M059J (cell line): ENCODE measurements at places on chromosomes 16 and 17. TPM values are rescaled to one million over a fixed set of nuclear protein-coding genes. Genes with fewer than 3 reads are reported as not detected.

GRCh38 chr16:20774703-20775362 is 11.0 kb downstream of the ACSM3 start:
- peak; percentile 82 for DNase-seq

DNA sequence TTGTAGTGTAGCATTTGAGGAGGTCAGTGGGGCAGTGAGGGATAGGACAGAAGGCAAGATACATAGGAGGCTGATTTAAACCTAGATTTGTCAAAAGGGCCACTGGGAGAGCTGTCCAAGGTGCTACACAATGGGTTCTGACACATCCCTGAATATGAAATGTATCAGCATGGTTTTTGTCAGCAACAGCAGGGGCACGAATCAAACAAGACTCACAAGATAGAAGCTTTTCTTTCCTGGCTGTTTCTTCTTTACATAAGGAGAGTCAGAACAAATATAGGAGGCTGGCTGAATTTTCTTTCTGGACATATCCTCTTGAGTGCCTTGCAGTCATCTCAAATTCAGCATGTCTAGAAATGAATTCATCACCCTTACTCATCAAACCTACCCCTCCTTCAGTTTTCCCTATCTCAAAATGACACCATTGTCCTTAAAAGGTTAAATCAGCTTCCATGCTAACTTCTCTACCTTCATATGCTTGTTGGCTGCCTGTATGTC is 130.5 kb downstream of the NPIPB5 start:
- DNase-seq = peak; percentile 53

- no peak for DNase-seq
Measured at GRCh38 chr16:8519643-8520042, 70.7 kb downstream of the TMEM114 start.

- no peak for DNase-seq
Measured at GRCh38 chr17:64003526-64004121, 5.5 kb downstream of the PRR29 start.

DNA sequence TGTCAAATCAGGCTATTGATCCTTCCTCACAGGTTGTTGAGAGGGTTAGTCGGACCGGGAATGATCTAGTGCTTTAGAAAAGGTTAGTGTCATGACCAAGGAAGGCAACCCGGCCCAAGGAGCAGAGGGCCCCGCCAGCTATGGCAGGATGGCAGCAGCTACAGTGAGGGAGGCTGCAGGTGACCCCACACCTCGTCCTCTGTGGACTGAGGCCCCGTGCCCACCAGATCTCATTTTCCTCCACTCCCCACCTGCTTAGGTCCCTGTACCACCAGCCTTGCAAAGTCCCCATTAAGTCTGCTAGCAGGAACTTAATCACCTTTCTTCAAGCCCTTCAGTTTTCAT is 107.5 kb downstream of the CCDC182 start:
- DNase-seq = no peak

GRCh38 chr17:66633317-66633965 is 201.5 kb upstream of the CACNG5 start:
- DNase-seq = peak; percentile 36

The TUBB3 gene
- total RNA-seq = 172 and 272 TPM in 2 replicates

DNA sequence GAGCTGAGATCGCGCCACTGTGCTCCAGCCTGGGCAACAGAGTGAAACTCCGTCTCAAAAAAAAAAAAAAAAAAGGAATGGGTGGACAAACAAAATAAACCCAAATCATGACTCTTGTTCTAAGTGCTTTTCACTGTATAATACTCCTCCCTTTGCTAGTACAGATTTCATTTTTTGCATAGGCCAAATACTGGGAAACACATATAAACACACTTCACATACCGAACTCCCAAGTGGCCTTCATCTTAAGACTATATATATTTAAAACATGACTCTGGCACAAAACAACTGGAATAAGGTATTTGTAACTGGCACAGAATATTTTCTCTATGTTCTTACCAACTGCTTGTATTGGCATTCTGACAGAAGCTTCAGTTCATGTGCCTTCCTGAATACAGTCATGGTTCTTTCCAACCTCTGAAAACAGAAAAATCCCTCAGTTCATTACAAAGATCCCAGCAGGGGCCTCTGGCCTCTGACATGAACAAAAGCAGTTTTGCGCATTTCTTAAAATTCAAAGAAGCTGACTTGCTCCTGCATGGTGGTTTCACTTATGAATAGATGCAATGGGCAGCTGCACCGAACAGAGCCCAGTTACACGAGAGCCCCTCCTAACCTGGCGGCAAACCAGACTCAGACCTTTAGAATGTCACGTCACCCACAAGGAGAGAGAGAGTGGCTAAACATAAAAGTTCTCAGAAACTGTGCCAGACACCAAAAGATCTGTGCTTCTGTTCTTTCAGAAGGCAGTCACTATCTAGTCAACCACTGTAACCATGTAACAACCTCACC is 19.1 kb upstream of the COPRS start:
- DNase-seq = peak; percentile 89

- peak; percentile 95 for DNase-seq
Measured at GRCh38 chr17:70405492-70406220, 236.3 kb downstream of the KCNJ2 start.

The CUEDC1 gene
- total RNA-seq = 4.4 and 16.2 TPM in 2 replicates

DNA sequence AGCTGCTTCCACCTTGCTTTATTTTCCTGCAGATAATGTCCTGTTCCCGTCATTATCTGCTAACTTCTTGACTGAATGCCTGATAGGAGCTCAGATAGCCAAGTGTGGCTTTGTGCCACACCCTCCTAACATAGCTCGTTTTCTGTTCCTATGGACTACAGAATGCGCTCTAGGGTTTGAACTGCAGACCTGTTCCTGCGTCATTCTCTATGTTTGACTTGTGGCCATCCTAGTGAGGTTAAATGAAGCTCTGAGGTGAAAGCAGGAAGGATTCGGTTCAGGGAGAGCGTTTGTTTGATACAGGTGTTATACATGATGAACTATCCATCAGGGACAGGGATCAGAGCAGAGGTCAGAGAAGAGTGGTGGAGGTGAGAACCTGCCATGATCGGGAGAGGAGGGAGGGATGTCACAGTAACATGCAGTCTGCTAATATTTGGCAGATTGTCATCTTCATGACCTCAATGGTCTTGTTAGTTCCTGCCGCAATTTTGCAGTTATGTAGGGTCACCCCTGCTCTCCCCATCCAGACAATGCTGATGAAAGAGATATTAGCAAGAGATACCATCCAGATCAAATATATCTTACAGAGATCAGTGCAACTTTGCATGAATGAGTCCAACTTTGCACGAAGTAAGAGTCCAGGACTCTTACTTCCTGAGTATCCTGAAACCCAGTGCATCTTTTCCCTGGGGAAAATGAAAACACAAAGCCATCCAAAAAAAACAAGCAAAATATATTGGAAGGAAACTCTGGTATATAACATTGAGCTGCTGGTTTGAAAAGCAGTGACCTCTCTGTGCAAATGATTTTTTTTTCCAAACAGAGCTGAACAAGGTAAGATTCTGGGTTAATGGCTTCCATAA is 32.8 kb downstream of the MPHOSPH6 start:
- DNase-seq = no peak

- DNase-seq = peak; percentile 52
Measured at GRCh38 chr17:76725580-76726230, 701 bp downstream of the JMJD6 start.

DNA sequence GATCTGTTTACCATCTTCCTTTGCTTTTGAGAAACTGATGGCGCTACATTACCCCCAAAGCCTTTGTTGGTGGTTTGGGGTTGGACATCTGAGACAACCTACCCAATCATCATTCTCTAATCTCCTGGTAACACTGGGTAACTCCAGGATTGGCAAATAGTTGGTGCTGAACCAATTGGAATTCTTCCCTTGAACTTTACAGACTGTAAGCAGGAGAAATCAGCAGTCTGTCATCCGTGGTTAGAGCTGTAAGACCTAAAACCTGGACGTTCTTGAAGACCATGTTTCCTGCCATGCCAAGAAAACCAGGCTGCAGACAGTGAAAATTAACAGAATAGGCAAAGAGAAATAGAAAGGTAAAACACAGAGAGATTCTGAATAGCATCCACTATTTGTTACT is 398.8 kb upstream of the SALL1 start:
- peak; percentile 13 for DNase-seq

- no peak for DNase-seq
Measured at GRCh38 chr16:3573146-3573815, 3.9 kb downstream of the NLRC3 start.

DNA sequence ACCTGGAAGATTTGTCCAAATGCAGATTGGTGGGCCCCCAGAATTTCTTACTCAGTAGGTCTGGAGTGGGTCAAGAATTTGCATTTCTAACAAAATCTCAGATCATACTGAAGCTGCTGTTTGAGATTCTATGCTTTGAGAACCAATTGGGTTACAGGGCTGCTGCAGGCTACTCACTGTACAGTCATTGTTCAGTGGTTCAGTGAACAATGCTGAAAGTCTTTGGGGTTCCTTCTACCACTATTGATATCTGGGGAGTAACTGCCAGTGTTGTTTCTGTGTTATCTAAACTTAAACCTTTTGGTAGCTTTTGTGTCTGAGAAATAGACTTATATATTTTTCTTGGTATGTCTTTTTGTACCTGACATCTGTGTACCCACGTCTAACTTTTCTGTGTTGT is 187.5 kb downstream of the TANC2 start:
- no peak for DNase-seq

- DNase-seq = no peak
Measured at GRCh38 chr17:43573579-43574321, 27.6 kb upstream of the ETV4 start.

- peak; percentile 18 for DNase-seq
Measured at GRCh38 chr16:20956319-20956718, 55.7 kb downstream of the LYRM1 start.

The NOG gene
- total RNA-seq = 1.0 and 1.7 TPM in 2 replicates

GRCh38 chr16:85055493-85056210 is 28.1 kb downstream of the KIAA0513 start:
- DNase-seq = peak; percentile 85

DNA sequence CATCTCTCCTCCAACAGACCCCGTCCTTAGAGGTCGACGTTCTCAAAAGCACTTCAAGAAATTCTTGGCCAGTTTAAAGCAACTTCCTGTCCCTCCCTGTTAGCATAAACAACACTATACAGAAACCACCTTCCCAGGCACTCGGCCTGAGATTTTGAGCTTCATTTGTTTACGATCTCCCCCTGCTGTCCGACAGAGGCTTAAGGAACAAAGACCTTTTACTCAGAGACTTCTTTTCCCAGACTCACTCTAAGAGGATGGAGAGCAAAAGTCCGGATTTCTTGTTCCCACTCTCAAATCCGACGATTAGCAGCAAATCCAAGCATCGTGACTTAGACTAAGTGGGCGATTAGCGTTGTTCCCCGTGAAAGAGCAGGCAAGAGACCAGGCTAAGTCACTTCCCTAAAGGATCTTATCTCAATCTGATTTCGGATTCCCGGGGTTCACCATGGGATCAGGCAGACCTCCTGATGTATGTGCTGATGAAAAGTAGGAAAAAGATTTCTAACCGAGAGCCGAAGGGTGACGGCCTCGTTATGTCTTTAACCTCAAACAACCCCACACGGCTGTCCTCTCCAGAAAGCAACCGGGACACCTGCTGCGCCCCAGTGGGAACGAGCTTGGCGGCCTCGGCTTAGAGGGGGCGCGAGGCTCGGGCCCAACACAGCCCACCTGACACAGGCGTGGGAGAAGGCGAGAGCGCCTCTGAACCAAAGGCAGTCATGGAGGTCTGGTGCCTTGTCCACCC is 598 bp downstream of the INPP5K start:
- DNase-seq = peak; percentile 88

DNA sequence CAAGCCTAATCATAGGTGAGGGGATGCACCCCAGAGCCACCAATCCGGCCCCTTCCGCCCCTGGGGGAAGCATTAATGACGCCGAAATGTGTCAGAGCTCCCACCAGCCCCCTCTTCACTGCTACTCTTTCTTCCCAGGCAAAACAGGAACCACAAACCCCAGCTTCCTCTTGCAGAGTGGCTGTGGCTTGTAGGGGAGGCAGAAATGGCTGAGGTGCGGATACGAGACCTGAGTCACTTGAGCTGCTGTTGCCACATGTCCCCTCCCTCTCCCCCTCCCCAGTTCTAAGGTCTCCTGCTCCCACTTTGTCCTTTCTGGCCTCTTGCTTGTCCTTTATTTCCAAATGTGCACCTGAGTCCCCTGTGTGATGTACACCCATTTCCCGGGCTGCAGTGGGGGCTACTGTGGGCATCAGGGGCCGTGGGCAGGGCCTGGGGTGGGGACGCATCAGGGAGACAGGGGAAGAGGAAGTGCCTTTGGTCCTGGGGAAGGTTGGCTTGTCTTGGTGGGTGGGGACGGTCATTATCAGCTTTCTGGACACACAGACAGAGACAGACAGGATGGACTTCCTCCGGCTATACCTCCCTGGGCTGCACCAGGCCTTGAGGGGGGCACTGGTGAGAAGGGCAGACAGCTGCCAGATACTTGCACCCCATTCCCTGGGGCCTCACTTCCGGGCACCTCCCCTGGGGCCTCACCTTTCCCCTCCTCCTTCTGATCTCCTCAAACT is at the start of gene APOBR:
Gene APOBR, plus strand, starts transcription at position 523 of the 731 bp plus-strand sequence. Its CDS starts 39 bp downstream, at position 562.
- DNase-seq = peak; percentile 44

DNA sequence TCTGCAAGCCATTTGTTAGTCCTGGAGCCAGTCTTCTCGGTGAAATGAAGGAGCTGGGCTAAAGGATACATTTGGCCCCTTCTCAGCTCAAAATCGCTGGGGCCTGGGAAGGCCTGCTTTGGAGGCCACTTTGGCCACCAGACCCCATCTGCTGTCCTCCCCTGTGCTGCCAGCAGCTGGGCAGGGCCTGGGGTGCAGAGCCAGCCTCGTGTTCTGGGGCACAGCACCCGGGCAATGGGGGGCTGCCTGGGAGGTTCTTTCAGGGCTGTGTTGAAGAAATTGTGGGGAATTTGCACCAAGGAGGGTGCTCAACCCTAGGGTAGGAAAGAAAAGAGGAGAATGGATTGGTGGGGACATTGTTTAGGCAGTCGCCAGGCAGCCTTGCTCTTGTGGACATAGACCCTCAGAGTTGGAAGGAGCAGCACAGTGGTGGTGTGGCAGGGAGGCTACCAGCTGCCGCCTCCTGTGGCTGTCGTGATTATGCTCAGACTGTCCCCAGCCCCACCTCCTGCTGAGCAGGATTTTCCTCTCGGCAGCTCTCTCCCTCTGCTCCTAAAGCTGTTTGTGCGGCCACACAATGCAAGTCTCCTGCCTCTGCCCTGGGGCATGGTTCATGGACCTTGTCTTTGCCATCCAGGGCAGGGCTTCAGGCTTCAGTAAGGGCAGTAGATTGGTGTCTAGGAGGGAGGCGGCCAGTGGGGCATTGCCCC is 174.8 kb downstream of the NTN1 start:
- DNase-seq = no peak

The TNFRSF13B gene
- not detected in 2 replicates for total RNA-seq

GRCh38 chr16:48442379-48442778 is 57.2 kb upstream of the SIAH1 start:
- DNase-seq = no peak

The HSD11B2 gene
- total RNA-seq = 0.25 and 0.30 TPM in 2 replicates

GRCh38 chr16:71762186-71762585 is 37.7 kb upstream of the PHLPP2 start:
- DNase-seq = peak; percentile 26

GRCh38 chr17:50129728-50130558 is at the start of gene SAMD14:
Gene SAMD14 (minus strand): TSS chr17:50130160. CDS start chr17:50124959, 5,201 bp downstream.
- peak; percentile 49 for DNase-seq

DNA sequence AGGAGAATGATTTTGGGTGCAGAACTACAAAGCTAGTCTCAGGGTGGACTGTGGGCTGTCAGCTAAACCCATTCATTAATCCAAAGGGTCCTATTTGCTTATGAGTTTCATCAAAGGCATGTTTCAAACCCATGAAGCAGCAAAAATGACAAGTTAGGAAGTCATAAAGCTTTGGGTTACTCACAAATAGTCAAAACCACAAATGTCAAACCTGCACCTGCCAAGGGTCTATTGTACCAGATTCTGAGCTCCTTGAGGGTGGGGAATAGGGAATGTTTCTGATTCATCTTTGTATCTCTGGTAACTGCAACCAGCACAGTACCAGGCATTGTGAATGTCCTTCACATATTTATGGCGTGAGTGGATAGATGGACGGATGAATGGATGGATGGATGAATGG is 317.7 kb downstream of the MAF start:
- no peak for DNase-seq
